ENCODE measurements at places on chromosomes 3 and 15. TPM values are rescaled to one million over a fixed set of nuclear protein-coding genes. Genes with fewer than 3 reads are reported as not detected.

The SPTBN5 gene
- total RNA-seq, result 1.3 TPM

DNA sequence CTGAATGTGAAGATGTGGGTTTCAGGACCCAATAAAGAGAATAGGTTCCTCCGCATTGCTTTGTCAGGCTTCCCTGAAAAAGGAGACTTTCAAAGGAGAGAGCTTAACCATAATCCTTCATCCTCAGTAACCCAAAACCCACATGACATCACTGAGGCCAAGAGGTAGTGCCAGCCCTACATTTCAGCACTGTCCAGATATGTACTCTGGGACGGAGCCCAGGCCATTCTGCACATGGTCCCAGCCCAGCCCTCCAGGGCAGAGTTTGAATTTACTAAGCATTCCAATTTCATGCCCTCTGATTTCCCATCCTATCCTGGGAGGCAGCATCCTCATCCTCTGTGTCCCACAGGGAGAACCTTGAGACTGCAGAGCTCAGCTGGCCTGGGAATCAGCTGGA is 210.5 kb downstream of the GABRB3 start:
- no peak for DNase-seq

The HACD2 gene
- total RNA-seq, result 35.4 TPM

- DNase-seq, result no peak
Observed at GRCh38 chr3:142104763-142105162, 44.6 kb downstream of the TFDP2 start.

The DBR1 gene
- 24.0 TPM for total RNA-seq

DNA sequence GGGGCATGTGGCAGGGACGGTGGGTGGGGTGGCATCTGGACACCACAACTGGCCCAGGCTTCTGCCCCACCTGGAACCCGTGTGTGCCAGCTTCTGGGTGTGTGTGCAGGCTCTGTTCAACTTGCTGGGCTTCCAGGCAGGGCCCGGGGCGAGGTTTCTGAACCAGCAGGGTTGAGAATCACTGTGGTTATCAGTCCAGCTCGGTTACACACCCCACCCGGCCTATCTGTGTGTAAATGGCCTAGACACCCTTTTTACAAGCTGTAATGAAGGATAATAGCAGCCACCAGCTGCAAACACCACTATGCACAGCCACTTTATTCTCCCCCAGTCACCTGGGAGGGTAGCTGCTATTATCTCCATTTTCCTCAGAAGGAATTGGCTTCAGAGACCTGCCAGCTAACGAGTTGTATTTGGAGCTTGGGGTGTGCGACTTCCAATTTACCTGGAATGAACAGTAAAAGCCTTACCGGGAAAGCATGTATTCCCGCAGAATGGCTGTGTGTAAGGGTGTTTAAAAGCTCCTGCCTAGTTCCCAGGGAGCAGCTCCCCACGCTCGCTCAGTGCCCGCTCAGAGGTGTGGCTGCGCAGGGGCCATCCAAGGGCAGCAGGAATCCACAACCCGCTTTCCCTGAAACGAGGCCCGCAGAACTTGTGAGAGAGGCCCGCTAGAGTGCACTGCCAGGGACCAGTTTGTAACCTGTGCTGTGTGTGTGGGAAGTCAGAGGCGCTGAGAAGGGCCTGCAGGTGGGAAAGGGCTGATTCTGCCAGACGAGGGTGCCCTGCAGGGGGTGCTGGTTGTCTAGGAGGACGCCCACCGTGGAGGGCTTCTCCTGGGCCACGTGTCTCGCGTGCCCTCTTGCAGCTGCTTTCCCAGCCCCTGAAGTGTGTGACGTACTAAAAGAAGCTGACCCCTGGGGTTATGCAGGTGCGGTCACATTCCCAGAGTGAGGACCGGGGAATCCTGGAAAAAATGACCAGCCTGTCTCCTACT is 83.5 kb downstream of the C3orf70 start:
- DNase-seq, result no peak

The C3orf22 gene
- 0.18 TPM for total RNA-seq

DNA sequence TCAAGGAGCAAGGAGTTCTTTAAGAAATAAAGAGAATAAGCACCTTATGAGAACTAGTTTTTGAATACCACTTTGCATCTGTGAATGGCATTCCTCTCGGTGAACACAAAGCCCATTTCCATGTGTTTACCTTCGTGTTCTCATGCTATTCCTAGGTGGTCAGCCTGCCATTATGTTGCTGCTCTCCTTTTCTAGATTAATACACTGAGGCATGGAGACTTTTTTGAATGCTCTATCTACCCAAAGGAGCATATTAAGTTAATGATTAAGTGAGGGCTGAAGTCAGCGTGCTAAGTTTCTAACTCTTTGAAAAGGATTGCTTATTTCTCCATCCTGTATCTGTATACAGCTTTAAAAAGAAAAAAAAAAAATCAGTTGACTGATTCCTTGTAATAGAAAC is 394.5 kb downstream of the MECOM start:
- DNase-seq, result no peak

The HDC gene
- 1.2 TPM for total RNA-seq

GRCh38 chr3:185881926-185882325 is 55.9 kb downstream of the TRA2B start:
- DNase-seq, result no peak

DNA sequence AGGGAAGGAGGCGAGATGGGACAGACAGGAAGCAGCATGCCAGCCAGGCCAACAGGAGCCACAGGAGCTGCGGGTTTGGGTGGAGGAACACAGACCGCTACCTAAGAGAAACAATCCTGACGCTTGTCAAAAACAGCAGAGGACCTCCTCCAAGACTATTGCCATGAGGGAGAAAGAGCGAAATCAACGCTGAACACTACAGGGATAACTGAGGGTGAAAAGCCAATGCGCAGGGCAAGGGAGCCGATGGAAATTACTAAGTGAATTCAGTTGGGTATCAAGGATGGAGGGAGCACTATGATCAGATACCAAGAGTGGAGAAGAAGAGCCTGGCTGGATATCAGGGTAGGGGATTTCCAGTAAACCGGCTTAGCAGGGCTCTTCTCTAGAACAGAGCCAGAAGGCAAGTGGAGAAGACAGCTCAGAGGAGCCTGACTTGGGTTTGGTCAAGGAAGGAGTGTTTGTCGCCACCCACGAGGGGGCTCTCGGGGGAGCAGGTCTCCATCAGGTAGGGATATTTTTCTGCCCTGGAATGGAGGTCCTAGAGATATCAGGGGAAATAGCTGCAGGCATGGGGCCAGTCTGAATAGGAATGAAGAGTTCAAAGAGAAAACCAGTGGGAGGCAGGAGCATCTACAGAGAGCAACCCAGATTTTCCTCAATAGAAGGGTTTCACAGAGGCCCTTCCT is 48.4 kb downstream of the SLC41A3 start:
- no peak for DNase-seq

The LYSMD4 gene
- 16.7 TPM for total RNA-seq

DNA sequence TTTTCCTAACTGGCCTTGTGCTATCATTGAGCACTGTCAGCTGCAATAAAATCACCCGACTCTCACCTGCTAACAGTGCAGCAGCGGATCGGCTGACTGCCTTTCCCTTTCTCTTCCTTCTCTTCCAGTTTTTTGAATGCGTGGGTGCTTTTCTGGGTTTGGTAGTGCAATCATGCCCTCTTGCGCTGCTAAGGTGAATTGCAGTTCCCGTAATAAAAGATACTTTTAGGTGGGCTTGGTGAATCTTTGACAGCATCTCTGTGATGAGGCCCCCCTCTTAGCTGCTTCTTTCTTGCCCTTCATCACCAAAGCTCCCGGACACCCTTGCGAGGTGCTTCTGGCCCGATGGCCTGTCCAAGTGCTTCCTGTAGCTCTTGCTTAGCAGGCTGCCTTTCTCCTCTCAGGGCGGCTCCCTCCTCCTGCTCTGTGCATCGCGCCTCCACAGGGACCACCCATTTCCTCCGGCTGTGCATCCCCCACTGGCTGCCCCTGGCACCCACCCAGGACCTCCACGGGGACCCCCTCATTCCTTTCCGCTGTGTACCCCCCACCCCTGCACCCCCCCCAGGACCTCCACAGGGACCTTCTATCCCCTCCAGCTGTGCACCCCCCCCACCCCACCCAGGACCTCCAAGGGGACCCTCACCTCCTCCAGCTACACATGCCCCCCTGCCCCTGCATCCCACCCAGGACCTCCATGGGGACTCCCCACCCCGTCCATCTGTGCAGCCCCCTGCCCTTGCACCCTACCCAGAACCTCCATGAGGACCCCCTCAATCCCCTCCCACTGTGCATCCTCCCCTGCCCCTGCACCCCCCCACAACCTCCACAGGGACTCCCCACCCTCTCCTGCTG is 50.8 kb upstream of the RPL32 start:
- DNase-seq, result peak; percentile 84

- no peak for DNase-seq
Observed at GRCh38 chr3:177778633-177779032, 581.4 kb upstream of the TBL1XR1 start.

DNA sequence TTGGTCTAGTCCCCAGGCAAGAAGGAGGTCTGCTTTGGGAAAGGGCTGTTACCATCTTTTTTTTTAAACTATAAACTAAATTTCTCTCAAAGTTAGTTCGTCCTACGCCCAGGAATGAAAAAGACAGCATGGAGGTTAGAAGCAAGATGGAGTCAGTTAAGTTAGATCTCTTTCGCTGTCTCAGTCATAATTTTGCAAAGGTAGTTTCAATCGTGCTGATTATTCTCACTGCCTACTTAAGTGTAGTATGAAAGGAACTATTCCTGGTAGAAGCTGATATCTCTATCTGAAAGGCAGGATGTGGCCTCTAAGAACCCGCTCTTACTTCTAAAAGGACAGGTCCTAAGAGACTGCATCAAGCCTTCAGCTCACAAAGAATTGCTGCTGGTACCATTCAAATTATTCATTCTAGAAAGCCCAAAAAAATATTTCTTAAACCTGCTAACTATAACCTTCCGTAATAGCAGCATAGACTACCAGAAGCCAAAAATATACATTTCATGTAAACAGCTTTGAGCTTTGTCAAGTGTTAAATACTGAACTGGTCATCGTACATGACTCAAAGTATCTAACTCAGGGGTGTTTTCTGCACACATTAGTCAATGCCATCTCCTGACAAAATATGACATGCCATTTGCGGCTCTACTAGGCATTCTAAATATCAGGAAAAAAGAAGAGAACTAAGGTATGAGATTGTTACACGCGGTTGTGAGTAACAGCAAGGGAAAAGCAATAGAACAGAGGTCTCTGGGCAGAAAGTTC is 96.0 kb upstream of the CCDC80 start:
- no peak for DNase-seq

The CLK3 gene
- 37.6 TPM for total RNA-seq

DNA sequence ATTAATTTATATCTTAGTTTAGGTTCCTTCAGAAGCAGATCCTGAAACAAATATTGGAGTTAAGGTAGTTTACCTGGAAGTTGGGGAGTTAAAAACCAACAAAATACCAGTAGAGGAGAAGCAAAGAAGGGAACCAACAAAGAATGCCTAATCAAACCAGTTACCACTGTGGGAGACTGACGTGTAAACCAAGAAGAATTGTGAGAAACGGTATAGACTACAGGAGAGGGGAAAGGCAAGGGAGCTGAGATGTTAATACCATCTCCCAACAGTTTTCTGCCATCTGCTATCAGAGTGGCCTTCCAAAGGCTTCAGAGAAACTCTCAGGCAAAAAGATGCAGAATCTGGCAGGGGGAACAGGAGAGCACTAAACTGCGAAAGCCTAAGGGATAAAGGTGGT is 53.5 kb downstream of the BFSP2 start:
- DNase-seq, result no peak

- no peak for DNase-seq
Observed at GRCh38 chr15:63256433-63257274, 20.8 kb upstream of the APH1B start.

The GP9 gene
- not detected for total RNA-seq

The CMTM8 gene
- 0.54 TPM for total RNA-seq

The SI gene
- total RNA-seq, result 0.18 TPM

DNA sequence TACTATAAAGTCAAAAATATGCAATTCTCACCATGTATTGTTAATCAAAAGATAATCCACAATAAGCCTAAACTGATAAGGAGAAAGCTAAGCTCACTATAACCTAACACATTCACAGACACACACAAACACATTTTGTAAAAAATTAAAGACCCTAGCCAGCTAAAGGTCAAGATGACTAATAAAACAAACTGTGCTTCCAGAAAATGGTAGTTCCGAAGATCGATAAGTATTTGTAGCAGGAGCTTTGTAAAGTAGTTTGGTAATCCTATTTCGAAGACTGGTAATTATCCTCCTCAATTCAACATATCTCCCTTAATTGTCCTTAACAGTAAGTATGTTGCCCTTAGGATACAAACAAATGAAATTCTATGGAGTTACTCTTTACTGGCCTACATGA is 62.9 kb upstream of the CHMP2B start:
- DNase-seq, result no peak

The P2RY12 gene
- total RNA-seq, result 20.6 TPM

The A4GNT gene
- not detected for total RNA-seq

DNA sequence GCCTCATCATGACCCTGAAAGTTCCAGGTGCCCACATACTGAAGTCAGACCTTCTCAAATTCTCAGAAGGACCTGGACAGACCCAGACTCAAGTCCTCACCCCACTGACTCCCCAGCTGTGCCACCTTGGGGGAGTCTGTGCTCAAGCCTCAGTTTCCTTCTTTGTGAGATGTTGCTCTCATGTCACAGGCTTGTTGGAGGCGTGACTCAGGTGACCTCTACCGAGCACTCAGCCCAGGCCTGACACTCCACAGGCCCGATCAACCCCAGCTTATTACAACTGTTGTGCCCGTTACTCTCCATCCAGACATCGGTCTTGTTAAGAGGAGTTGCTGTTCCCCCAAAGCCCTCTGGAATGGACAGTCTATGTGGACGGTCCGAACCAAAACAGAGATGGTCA is 276.1 kb upstream of the LYSMD4 start:
- no peak for DNase-seq

All from cerebellum (tissue), 4 donors.